Body of pancreas (tissue), 4 donors: ENCODE measurements at places on chromosomes 2 and 18.
A peak's percentile ranks its signal among the peaks of the same experiment; 100 is the strongest.

DNA sequence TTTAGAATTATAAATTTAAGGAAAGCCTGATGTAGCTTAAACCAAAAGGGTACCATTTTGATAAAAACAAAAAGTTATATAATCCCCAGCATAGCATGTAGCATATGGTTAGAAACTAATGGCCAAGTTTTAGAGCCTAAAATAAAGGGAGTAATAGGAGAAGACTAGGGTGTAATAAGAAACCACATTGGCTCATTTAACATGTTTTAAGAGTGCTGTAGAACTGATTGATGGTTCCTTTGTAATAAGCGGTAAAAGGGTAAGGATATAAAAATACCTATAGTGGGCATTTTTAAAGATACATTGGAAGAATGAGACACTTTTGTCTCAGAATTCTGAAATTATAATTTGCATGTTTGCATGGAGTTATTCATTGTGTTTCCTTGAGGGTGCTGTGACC is 1.9 kb downstream of the PSMA8 start:
- no peak for DNase-seq

GRCh38 chr2:174740721-174741120 is 23.6 kb downstream of the CHRNA1 start:
- DNase-seq = no peak

- peak; percentile 13 for DNase-seq
Measured at GRCh38 chr2:102619414-102620319, at the start of gene SLC9A2. SLC9A2 (plus strand) TSS chr2:102619553; CDS start chr2:102619849, 296 bp downstream.

GRCh38 chr2:154710685-154711084 is 12.2 kb downstream of the KCNJ3 start:
- DNase-seq = no peak

- DNase-seq = no peak
Measured at GRCh38 chr2:24955232-24955631, 16.5 kb downstream of the DNAJC27 start.

DNA sequence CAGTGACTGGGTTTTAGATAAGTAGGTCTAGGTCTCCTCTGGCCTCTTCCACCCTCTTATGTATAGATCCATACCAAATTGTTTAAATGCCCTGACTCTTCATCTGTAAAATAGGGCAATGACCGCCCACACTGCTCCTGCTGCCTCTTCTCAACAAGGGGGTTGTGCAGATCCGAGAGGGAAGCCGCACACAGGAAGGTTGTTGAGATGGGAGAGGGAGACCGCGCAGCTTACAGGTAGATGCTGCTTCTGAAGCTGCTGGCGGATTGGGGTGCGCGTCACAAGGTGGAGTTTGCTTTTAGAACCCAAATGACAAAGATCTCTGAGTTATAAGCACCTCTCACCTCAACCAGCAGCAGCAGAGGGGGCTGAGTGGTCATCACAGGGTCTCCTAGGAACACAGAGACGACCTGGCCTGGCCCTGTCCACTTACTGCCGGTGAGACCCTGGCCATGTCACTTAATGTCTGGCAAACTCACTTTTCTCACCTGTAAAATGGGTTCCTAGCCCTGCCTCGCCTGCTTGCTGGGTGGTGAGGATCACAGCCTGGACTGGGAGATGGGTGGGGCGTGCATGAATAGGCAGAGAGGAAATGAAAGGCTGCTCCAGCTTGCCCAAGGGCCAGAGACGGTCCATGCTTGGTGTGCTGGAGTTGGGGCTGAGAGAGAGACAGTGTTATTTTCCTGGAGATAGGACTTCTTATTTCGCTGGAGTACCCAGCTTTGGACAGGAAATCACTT is 251.3 kb downstream of the EIPR1 start:
- DNase-seq = no peak
